ENCODE measurements at places on chromosomes 2 and 18. TPM values are rescaled to one million over a fixed set of nuclear protein-coding genes. Genes with fewer than 3 reads are reported as not detected.

GRCh38 chr18:56021136-56021808 lies 433.3 kb upstream of the TCF4 start:
- DNase-seq, result no peak

- no peak for DNase-seq
These were observed 85.9 kb upstream of the KLF7 start for GRCh38 chr2:207251573-207252192.

DNA sequence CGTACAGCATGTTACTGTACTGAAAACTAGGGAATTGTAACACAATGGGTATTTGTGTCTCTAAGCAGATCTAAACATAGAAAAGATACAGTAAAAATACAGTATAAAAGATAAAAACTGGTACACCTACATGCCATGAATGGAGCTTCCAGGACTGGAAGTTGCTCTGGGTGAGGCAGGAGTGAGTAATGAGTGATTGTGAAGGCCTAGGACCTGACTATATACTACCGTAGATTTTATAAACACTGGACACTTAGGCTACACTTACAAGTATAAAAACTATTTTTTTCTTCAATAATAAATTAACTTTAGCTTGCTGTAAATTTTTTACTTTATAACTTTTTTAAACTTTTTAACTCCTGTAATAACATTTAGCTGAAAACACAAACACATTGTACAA lies 324.4 kb upstream of the TNP1 start:
- no peak for DNase-seq

Gene TUBA4B
- not detected for total RNA-seq

DNA sequence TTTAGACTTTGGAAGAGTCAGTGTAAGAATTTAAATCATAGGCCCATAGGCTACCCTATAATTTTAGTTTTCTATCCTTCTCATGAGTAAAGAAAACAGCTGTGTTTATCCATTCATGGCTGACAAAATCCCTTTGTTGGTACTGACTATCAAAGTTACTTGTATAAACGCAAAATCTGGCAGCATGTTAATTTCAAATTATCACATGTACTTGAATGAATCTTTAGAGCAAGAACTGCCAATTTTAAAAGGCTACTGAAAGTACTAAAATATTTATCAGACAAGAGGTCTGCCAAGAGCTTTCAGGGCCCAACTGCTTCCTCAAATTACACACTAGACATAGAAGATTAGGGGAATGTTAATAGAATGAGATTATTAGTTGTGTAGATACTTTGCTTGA lies 66.6 kb downstream of the MYL12B start:
- no peak for DNase-seq

- no peak for DNase-seq
These were observed 50.9 kb downstream of the FBXO48 start for GRCh38 chr2:68416081-68416675.

DNA sequence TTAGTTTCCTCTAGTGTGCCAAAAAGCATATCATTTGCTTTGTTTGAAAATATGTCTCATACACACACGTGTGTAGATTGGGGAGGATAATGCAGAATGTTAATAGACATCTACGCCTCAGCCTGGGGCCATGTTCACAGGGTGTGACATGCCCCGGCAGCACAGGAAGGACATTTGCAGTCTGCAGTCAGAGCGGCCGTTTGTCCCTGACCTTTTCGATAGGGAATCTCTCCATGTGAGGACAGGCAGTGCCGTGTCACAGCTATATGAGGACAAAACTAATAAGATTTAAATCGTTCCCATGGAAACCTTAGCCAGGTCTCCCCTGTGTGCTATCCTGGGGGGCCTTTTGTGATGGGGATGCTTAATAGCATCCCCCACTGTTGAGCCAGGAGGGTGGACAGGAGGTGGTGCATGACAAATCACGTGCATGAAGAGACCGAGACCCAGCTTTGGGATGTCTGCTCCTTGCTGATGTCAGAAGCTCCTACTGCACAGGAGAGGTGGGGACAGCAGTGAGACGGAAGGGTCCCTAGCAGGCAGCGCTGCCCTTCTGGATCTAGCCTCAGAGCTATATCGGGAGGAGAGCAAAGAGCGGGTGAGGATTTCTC lies 100.6 kb downstream of the RNF144A start:
- DNase-seq, result no peak

Gene LIMS3
- total RNA-seq, result 3.1 TPM

DNA sequence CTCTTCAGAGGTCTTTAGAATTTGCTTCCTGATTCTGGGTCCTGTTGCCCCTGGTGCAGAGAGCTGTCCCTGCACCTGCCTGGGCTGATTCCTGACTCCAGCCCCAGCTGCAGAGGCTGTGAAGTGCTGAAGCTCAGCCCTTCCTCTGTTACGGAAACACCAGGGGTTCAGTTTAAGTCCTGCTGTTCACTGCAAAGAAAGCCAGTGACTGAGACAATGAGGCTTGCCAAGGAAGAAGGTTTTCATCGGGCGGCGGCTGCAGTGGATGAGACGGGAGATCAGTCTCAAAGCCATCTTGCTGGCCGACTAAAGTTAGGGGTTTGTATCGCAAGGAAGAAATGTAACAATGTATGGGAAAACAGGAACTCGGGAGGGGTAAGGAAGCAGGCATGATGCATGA lies 142.4 kb upstream of the ZNF236 start:
- DNase-seq, result no peak

GRCh38 chr2:83142934-83143333 lies 1316.1 kb downstream of the SUCLG1 start:
- DNase-seq, result no peak

DNA sequence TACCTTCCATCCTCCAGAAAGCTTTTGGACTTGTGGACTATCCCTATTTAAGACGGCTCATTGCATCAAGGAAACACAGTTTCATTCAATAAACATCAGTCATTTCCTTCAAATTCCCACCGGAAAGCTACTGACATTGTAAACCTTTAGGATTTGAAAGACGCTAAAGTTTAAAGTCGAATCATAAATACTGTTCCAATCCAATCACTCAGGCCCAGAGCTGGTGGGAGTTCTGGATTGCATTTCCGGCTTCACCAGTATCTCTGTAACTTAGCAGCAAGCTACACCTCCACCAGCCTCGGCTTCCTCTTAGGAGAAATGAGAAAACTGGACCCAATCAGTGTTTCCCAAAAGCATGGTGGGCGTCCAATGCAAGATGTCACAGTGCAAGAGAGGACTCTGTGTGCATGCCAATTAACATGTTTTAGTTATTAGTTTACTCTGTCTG lies 1.6 kb downstream of the WDFY1 start:
- DNase-seq, result no peak

DNA sequence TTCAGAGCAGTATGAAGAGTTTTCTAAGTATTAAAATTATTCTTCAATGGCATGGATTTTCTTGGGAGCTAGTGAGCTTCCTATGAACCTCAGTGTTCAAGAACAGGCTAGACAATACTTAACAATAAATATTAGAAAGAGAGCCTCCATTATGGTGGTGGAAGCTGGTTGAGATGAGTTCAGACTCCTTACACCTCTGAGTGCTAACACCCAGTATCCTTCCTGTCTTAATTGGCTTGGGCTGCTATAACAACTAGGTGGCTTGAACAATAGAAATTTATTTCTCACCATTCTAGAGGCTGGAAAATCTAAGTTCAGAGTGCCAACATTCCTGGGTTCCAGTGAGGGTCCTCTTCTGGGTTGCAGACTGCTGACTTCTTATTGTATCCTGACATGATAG lies 369.4 kb upstream of the HNRNPA3 start:
- no peak for DNase-seq

- no peak for DNase-seq
These were observed 250.5 kb upstream of the MYT1L start for GRCh38 chr2:2581331-2582159.

- DNase-seq, result no peak
These were observed 35.5 kb upstream of the KIDINS220 start for GRCh38 chr2:8872821-8873432.

Gene HRH4
- total RNA-seq, result not detected

Gene TRIM43
- total RNA-seq, result not detected

GRCh38 chr2:202140522-202141252 lies 67.6 kb downstream of the KIAA2012 start:
- DNase-seq, result no peak

DNA sequence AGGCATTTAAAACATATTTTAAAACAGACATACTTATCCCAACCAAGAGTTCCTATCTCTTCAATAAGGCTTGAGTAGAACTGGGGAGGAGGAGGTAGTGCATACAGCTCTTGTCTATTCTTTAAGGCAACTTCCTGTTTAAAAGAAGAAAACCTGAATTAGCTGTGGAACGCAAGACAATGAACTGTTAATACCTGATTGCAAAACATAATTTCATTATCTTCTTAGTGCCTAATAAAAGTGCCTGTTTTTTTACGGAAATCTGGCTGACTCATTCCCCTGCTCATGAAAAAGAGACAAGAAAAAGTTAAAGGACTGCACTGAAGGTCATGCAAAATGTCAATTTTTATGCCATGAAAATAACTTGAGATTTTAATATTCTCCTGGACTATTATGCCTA lies 19.2 kb downstream of the FANCL start:
- no peak for DNase-seq

- no peak for DNase-seq
These were observed 135.1 kb upstream of the TFPI start for GRCh38 chr2:187689372-187689771.

DNA sequence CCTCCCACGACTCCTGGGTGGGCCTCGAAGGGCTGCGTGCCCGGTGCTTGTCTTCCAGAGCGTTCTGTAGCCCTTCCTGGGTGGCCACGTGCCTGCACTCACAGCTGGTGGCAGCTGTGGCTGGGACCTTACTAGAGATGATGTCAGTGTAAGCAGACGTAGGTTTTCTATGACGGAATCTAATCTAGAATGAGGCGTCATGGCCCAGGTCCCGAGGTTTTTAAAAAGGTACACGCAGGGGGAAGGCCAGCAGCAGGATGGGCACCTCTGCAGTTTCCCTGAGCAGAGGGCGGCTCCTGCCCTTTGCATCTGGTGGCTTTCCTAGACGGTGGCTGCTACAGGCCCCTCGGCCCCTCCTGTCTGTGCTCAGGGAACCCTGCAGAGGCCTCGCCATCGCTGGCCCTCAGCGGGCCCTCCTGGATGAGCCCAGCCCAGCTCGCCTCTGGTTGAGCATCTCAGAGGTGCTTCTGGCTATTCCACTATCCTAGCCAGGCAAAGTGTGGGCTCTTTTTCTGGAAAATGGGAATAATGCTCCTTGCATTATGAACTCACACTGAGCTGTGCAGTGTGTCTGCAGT lies 49.6 kb upstream of the PXDN start:
- no peak for DNase-seq

Gene CHN1
- total RNA-seq, result 15.3 TPM

Gene RAX
- not detected for total RNA-seq

- DNase-seq, result no peak
These were observed 45.4 kb upstream of the ASB18 start for GRCh38 chr2:236309669-236310029.

- no peak for DNase-seq
These were observed 295.1 kb downstream of the ASXL3 start for GRCh38 chr18:33873112-33873511.

Gene ZSWIM2
- total RNA-seq, result not detected

Gene SERPINE2
- total RNA-seq, result 32.5 TPM

GRCh38 chr2:79155826-79156476 lies 3.6 kb downstream of the REG3A start:
- no peak for DNase-seq

DNA sequence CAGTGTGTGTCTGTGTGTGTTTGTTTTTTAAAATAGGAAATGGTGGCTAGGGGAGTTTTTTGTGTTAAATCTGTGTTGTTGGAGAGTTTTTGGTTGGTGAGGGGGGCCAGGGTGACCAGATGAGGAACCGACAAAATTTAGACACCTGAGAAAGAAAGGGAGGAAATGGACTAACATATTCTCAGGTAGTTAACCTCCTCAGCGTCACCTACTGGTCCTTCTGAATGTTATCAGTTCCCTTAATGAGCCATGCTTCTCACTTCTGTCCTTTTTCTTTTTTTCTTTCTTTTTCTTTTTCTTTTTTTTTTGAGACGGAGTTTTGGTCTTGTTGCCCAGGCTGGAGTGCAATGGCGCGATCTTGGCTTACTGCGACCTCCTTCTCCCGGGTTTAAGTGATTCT lies 107.0 kb downstream of the FMNL2 start:
- DNase-seq, result no peak

- no peak for DNase-seq
These were observed 5.0 kb downstream of the GYPC start for GRCh38 chr2:126660971-126661370.

GRCh38 chr2:25497918-25498407 lies 156.2 kb upstream of the DNMT3A start:
- DNase-seq, result no peak

DNA sequence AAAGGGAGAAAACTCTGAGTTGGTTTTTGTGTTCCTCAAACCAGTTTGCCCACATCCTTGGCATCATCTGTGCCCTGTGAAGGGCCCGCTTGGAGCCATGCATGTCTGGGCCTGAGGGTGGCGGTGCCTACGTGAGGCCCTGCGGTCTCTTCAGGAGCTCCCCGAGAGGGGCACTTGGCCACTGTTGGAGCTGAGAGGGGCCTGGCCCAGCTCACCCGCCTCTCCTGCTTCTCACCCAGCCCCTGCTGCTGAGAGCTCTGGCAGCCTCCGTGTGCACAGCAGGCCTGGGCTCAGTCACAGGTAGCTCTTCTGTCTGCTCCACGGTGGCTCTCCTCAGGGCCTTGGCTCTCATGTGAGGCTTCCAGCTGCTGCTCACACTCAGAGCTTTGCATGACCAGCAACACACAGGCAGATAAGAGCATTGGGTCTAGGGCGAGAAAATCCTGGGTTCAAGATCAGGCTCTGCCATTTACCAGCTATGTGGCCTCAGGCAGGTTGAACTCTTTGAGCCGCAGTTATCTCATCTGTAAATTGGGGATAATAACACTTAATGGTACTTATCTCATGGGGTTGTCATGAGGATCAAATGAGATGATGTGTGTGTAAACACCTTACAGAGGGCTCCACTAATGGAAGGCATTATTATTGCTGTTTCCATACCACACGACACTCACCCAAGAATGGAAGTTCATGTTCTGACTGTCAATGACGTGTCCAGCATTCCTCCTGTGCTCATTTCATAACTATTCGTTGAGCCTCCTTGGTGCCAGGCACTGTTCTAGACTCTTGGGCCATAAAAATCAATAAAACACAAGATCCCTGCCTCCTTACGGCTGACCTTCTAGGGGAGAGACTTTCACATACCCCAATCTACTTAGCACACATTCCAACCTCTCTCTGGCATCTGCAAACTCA lies 41.6 kb upstream of the PLB1 start:
- DNase-seq, result no peak

DNA sequence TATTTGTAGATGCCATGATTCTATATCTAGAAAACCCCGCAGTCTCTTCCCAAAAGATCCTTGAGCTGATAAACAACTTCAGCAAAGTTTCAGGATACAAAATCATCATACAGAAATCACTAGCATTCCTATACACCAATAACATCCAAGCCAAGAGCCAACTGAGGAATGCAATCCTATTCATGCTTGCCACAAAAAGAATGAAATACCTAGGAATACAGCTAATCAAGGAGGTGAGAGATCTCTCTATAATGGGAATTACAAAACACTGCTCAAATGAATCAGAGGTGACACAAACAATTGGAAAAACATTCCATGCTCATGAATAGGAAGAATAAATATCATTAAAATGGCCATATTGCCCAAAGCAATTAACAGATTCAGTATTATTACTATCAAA lies 551.4 kb upstream of the SLC39A10 start:
- no peak for DNase-seq

Measured in mucosa of gallbladder (tissue), 1 donor.